ENCODE measurements at places on chromosomes 1 and 21.
A peak's percentile ranks its signal among the peaks of the same experiment; 100 is the strongest.

DNA sequence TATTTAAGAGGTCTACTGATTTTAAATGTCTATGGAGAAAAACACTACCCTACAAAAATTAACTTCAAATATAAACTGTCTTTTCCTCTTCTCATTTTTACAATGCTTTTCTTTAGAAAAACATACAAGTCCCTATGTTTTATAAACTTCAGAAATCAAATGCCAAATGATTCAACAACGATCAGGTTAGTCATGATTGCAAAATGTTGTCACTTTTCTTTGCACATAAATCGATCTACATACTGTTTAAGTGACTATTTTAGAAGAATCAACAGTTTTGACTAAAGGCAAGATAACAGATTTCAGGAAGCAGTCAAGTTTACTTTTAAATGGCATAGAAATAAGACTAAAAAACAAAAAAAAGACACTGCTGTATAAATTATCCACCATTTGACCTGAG, 168.7 kb downstream of the GPATCH2 start:
- H3K4me1 ChIP-seq = no peaks in the 10 kb centered on the region
- no peak overlapping the region for H3K4me3 ChIP-seq
- H3K27me3 ChIP-seq = no peaks in the 10 kb centered on the region
- H3K27ac ChIP-seq = no peak overlapping the region
- DNase-seq = no peak

DNA sequence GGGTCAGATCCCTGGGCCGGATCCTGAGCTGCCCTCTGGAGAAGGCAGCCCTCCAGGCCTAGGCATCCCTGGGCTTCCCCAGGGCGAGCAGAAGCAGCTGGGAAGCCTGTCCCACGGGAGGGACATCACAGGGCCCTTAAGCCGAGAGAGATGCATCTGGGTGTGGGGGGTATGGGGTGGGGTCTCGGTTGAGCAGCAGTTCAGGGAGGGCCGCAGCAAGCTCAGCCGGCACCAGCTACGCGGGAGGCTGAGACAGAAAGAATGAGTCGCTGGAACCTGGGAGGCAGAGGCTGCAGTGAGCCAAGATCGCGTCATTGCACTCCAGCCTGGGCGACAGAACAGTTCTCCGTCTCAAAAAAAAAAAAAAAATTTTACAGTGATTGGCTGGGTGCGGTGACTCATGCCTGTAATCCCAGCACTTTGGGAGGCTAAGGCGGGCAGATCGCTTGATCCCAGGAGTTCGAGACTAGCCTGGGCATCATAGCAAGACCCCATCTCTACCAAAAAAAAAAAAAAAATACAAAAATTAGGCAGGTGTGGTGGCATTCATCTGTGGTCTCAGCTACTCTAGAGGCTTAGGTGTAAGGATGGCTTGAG, 37.7 kb downstream of the RRP1 start:
- no peaks in the 10 kb centered on the region for H3K36me3 ChIP-seq
- no peaks in the 10 kb centered on the region for H3K27me3 ChIP-seq
- DNase-seq = no peak
- no peaks in the 10 kb centered on the region for H3K4me1 ChIP-seq
- H3K4me3 ChIP-seq = no peak overlapping the region

- peaks cover 82% of the 10 kb centered on the region for H3K36me3 ChIP-seq
- no peak overlapping the region for H3K4me3 ChIP-seq
- no peaks in the 10 kb centered on the region for H3K27me3 ChIP-seq
- no peak for DNase-seq
Observed at GRCh38 chr1:226154593-226154992, 31.9 kb downstream of the ACBD3 start.

- no peaks in the 10 kb centered on the region for H3K4me1 ChIP-seq
- no peak overlapping the region for H3K27ac ChIP-seq
- no peaks in the 10 kb centered on the region for H3K27me3 ChIP-seq
- no peak for DNase-seq
Observed at GRCh38 chr1:160575112-160575664, 4.1 kb downstream of the CD84 start.

DNA sequence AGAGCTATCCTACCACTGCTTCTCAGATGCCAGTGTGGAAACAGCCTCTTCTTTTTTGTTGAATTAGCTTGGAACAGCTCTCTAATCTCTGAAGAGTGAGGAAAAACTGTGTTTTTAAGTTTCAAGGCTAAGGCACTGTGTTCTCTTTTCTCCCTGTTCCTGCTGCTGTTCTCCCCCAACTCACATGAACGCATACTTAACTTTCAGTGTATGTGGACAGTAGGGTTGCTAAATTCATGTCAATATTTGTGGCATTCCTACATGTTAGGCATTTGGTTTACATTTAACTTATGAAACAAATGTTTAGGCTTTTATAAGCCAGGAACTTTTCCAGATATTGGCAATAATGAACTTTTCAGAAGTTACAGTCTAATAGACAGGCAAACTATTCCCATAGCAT, 6.8 kb downstream of the BACH1 start:
- no peak overlapping the region for H3K27ac ChIP-seq
- no peaks in the 10 kb centered on the region for H3K36me3 ChIP-seq
- H3K4me1 ChIP-seq = no peaks in the 10 kb centered on the region
- DNase-seq = no peak
- no peaks in the 10 kb centered on the region for H3K27me3 ChIP-seq

- peak overlapping the region; percentile 52 for H3K4me3 ChIP-seq
- peaks cover 20% of the 10 kb centered on the region for H3K36me3 ChIP-seq
- no peak overlapping the region for H3K27ac ChIP-seq
- DNase-seq = no peak
Observed at GRCh38 chr1:27349784-27350662, 8.2 kb downstream of the SYTL1 start.

DNA sequence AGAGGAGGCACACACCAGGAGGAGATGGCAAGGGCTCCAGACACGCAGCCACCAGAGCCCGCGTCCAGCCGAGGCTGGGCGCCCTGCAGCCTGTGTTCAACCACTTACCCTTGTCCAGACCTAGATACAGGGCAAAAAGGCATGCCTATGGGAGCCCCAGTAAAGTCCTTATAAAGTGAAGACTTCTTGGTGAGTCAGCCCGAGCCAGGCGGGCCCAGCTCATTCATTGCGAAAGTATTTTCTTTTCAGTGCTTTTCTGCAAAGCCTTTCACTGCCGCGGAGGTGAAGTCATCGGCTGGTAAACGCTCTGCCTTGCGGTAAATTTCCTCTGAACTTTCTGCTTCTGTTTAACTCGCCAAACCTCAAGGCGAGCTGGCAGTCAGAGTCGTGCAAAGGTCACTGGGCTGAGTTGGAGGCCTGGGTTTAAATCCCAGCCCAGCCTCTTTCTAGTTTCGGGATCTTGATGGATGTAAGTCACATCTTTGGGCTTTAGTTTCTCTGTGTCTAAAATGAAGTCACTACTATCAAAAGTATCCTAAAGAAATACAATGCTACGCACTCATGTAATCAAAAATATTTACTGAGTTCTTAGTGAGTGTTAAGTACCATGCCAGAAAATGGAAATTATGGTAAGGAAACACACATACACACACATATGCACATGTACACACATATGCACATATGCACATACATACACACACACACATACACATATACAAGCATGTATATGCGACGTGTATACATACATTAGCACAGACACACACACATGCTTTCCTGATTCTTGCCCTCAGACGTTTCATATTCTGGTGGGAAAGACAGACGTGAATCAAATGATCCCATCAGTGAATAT, 54.7 kb upstream of the IFFO2 start:
- H3K4me3 ChIP-seq = no peak overlapping the region
- H3K36me3 ChIP-seq = no peaks in the 10 kb centered on the region
- peak; percentile 92 for DNase-seq

- no peak for DNase-seq
- H3K27ac ChIP-seq = no peak overlapping the region
- no peaks in the 10 kb centered on the region for H3K36me3 ChIP-seq
- H3K4me3 ChIP-seq = no peak overlapping the region
- no peaks in the 10 kb centered on the region for H3K4me1 ChIP-seq
- no peaks in the 10 kb centered on the region for H3K27me3 ChIP-seq
Observed at GRCh38 chr1:14615549-14616218, 17.2 kb downstream of the KAZN start.

DNA sequence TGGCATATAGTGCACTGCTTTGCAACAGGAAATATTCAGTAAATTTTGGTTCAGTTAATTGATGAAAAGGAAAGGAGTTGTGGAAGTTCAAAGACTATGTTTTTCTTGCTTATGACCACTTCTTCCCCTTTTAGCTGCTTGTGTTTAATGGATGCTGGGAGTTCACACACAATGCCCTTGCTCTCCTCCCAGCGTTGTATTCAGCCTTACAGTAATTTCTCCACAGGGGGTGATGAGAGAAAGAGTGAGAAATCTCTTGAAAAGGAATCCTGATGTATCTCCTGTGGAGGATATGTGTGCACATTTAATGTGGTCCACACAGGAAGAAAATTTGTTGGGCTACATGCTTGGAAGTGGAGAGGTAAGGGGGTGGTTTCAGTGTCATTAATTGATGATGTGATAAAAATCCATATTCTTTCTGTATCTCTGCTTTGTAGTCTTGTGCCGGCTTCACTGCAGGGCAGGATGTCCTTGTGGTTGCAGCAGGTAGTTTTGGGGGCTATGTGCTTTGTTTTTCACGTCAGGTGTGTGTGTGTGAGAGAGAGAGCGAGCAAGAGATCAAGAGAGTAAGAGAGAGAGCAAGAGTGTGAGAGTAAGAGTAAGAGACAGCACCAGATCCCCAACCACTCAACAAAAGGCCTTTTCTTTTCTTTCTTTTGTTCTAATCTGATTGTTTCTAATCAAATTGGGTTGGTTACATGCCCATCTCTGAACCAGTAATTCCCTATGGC, 204.4 kb downstream of the RWDD3 start:
- H3K36me3 ChIP-seq = no peaks in the 10 kb centered on the region
- no peak for DNase-seq
- H3K27me3 ChIP-seq = no peaks in the 10 kb centered on the region

DNA sequence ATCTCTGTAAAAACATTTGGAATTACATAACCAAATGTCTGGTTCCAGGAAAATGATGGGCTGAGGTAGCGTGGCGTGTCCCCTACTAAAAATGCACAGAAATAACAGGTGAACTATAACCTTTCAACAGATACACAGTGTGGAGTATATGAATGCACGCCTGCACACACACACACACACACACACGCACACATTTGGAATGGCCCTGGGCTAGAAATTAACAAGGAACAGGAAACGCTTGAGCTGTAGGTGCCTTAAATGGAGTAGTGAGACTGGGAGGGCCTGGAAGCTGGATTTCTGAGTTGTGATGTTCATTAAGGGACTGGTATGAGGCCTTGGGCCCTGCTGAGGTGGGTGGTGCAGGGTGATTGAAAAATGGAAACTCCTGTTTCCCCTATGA, 246.5 kb upstream of the C1orf174 start:
- no peak overlapping the region for H3K4me3 ChIP-seq
- H3K27me3 ChIP-seq = no peaks in the 10 kb centered on the region
- H3K27ac ChIP-seq = no peak overlapping the region
- DNase-seq = no peak

DNA sequence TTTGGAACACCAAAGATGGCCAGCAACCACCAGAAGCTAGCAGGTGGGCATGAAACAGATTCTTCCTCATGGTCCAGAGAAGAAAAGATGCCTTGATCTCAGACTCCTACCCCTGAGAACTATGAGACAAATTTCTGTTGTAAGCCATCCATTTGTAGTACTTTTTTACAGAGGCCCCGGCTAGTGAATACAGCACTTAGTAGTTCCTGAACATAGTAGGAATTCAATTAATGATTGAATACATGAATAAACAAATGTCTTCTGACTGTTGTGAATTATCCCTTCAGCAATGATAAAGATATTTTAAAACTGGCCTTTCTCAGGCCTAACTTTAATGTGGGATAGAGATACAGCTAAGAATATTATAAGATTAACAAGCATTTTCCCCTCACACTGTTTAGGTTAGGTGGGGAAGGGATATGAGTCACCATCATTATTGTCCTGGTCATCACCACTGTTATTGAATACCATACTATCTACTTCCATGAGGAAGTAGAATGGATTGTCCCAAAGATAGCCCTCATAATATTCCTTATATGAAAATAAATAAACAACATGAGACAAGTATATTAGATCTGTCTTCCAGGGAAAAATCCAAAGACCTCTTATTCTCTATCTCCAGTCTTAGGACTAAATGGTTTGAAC, 51.4 kb downstream of the ADCY10 start:
- H3K4me3 ChIP-seq = no peak overlapping the region
- H3K27ac ChIP-seq = no peak overlapping the region
- H3K27me3 ChIP-seq = no peaks in the 10 kb centered on the region
- no peak for DNase-seq
- H3K4me1 ChIP-seq = no peaks in the 10 kb centered on the region

DNA sequence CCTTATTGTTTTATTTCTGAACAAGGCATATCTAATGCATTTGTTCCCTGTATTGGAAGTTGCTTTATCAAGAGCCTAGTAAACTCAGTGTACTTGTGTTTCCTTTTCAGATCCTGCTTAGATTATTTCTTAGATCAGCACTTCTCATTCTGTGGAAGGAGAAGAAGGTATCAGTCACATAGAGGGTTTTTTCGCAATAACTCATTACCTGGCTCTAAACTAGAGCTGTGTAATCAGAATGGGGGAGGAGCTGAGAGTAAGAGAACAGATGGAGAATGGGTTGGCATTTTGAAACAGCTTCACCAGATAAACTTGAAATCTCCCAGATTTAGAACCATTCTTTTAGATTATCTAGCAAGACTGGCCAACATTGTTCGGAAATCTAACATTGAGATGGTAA, 11.0 kb downstream of the AHCYL1 start:
- H3K36me3 ChIP-seq = no peaks in the 10 kb centered on the region
- H3K4me1 ChIP-seq = no peaks in the 10 kb centered on the region
- no peak overlapping the region for H3K27ac ChIP-seq
- H3K27me3 ChIP-seq = no peaks in the 10 kb centered on the region
- no peak for DNase-seq

DNA sequence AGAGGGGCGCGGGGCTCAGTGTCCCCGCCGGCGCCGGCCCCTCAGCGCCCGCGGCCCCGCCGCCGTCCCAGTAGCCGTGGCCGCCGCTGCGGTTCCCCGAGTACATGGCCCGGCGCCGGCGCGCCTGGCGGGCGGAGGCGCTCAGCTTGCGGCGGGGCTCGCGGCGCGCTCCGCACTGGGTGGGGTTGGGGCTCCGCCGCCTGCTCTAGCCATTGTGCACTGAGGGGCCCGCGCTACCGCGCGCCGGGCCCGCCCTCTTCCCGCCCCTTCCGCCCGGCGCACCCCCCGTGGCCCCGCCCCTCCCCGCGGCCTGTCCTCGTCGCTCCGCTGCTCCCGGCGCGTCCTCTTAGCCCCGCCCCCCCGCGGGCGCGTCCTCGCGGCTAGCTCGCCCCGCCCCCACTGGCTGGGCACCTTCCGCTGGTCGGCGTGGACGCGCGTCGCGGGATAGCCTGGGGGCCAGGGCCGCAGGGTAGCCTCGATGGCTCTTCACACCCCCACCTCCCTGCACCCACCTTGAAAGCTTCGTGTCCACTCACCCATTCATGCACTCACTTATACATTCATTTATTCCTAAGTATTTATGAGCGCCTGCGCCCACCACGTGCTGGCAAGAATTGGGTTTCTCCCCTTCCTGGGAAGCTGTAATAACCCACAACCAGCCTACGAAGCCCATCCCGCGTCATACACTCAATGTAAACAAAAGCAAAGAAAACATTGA, at the start of the genes CHML and OPN3:
CHML (minus strand) TSS at position 221 of the 718 bp plus-strand sequence. CDS start 4,603 bp downstream, outside the sequence.
OPN3 (minus strand) TSS at position 221 of the 718 bp plus-strand sequence; CDS start at position 106, 115 bp downstream.
- DNase-seq = peak; percentile 86
- H3K36me3 ChIP-seq = no peaks in the 10 kb centered on the region
- H3K4me3 ChIP-seq = peak within 1 kb of the TSS; percentile 87
- H3K4me1 ChIP-seq = peaks cover 10% of the 10 kb centered on the region
- no peaks in the 10 kb centered on the region for H3K27me3 ChIP-seq
